Endodermal cell (in vitro differentiated cells): ENCODE measurements at places on chromosomes 2 and 18.
A peak's percentile ranks its signal among the peaks of the same experiment; 100 is the strongest.

DNA sequence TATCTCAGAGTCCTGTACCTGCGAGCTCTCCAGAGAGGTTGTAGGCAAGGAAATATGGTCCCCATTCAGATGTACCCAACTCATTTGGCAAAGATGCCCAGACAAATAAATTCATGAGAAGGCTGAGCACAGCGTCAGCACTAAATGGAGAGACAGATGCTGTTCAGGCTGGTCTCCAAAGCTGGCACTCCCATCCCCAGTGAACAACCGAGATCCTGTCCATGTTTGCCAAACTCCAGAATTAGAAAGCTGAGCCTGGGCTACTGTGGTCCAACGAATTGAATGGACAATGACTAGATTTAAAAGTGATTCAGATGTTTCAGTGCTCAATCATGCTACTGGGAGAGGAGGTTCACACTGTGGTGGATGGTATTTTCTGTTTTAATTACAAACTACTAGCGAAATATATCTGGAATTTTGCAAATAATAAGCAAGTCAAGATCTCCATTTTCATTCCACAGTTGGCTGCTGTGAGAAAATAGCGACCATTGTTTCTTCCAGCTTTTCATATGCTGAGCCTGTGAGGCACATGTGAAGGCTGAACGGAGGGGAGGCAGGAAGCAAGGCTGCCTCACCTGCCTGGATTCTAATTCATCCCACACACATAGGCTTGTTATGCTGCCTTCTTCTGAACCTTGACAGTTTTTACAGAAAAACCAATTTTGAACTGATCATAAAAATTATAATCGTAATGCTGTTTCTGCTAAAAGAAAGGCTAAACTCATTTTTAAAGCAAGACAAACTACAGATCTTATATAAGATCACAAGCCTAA lies 22.6 kb upstream of the DAPL1 start:
- no peak for DNase-seq

DNA sequence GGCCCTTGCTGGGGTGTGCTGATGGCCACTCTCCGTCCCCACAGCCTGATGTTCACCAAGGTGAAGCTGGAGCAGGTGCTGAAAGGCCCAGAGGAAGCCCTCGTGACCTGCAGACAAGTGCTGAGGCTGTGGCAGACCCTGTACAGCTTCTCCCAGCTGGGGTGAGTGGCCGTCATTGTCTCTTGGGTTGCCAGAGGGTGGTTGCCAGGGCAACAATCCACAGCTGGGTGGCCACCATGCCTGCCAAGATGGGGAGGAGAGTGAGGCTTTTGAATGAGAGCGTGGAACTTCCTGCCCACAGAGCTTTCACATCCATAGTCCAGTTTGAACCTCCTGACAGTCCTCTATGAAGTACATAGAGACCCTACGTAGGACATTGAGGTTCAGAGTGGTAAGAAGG lies 108.8 kb downstream of the STPG4 start:
- no peak for DNase-seq

- DNase-seq: no peak
These were observed 102.8 kb upstream of the PPP1CB start for GRCh38 chr2:28648671-28649395.

DNA sequence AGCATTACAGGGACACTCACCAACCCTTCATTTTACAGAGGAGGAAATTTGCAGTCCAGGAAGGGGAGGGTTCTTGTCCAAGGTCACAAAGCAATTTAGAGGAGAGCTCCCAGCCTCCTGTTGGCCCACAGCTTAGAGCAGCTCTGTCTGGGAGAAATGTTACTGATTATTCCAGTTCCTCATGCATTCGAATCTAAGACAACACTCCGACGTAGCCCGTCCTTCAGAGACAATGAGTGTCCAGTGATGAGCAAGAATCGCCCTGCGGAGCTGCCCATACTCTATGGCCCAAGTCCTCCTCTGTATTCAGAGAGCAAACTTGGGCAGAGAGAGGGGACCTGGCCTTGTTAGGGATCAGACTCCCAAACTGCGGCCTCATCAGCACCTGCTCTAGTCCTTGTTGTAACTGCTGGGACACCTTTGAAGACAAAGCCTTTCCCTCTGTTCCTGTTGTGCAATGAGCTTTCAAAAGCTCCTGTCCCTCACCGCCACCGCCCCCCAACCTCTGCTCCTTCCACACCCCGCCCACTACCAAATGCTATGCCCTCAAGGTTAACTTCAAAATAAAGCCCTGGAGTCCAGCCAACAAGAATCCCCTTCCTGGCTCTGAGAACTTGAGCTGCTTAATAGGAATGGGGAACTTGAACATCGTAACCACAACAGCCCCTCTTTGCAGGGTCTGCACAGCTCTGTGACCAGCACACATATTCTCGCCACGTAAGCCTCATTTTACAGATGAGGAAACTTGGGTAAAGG lies 234.8 kb upstream of the SMAD2 start:
- DNase-seq: no peak

DNA sequence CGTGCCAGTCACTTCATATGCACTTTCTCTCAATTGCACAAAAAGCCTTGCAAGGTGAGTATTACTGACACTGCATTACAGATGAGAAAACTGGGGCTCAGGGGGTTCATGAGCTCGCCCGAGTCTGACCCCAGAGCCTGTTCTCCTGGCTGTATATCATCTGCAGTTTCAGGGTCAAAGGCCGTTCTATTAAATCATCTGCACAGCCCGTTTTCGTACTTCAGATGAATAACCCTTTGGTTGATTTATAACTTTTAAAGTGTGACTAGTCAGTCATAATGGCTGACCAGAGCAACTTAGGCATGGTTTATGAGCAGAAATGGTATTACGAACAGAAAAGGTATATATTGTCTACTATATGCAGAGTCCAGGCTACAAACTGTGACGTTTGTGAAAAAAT lies 35.3 kb upstream of the NPAS2 start:
- no peak for DNase-seq

DNA sequence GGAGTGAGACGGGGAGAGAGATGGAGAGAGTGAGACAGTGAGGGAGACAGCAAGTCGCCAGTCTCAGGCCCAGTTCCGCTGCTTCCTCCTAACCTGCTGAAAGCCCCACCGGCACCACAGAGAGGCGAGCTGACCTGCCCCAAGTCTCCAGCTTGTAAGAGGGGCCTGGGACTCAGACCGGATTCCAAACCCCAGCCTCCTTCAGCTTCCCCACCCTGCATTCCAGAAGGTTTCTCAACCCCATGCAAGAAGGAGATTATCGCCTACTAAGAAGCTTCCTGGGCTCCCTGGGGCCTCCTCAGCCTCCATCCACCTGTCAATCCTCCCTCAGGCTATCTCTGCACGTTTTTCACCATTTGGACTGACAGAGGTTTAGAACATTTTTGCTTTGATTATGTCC lies 173.1 kb upstream of the RAB6C start:
- DNase-seq: peak; percentile 88

DNA sequence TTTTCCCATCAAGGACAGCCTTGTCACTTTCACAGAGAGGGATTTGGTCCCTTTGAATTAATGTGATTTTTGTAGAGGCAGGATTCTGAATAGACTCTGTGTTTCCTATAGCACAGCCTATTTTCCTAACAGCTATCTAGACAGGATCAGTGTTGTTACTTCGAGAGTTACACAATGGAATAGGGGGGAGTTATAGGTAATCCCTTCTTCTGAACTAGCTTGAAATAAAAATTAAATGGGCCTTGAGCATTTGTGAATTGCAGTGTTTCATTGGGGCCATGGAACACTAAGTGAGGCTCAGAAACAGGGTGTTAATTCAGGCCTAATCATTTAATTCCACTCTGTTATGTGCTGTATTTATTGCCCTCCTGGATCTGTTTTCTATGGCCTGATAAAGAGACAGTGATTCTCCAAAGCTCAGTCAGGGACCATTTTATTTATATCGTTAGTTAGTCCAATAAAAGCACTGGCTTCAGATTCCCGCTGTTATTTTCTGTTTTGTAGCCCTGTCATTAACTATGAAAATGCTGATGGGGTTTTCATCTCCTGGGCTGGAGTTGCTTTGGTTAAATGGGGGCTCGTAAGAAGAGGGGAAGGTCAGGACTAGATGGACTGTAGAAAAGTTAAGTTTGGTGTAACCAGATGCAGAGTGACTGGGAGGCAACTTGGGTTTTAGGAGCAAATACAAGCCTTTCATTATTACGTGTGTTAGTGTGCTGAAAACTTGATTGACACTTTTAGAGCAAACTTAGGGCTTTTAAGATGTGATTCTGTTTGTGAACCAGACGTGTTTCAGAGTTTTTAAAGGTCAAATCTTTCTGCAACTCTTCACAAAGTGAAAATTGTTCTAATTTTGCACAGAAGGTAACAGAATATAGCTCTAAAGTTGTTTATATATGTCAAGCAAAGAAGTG lies 461.0 kb upstream of the HNRNPA3 start:
- DNase-seq: no peak
